ENCODE measurements at places on chromosomes 3 and 15. TPM values are rescaled to one million over a fixed set of nuclear protein-coding genes. Genes with fewer than 3 reads are reported as not detected.
A peak's percentile ranks its signal among the peaks of the same experiment; 100 is the strongest.

GRCh38 chr15:39455471-39455991 is 125.3 kb upstream of the THBS1 start:
- no peak for DNase-seq

GRCh38 chr3:126026277-126026751 is 57.3 kb downstream of the ROPN1B start:
- no peak for DNase-seq

DNA sequence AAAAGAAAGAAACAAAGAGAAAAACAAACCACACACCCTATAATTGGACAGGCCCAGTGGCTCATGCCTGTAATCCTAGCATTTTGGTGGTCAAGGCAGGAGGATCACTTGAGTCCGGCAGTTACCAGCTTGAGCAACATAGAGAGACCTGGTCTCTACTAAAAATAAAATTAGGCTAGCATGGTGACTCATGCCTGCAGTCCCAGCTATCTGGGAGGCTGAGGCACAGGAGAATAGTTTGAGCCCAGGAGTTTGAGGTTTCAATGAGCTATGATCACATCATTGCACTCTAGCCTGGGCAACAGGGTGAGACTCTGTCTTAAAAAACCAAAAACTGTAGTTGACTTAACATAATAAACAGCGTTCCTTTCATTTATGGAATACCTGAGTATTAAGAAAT is 72.3 kb upstream of the ST3GAL6 start:
- no peak for DNase-seq

DNA sequence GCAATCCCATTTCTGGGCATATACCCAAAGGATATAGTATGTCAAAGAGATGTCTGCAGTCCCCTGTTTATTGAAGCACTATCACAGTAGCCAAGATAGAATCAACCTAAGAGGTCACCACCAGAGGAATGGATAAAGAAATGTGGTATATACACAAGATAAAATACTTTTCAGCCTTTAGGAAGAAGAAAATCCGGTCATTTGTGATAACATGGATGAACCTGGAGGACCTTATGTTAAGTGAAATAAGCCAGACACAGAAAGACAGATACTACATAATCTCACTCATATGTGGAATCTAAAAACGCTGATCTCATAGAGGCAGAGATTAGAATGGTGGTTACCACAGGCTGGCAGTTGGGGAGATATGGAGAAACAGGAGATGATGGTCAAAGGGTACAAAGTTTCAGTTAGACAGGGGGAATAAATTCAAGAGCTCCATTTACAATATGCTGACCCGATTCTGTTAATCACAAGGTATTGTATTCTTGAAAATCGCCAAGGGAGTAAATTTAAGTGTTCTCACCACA is 195.8 kb downstream of the MTHFS start:
- DNase-seq, result no peak

DNA sequence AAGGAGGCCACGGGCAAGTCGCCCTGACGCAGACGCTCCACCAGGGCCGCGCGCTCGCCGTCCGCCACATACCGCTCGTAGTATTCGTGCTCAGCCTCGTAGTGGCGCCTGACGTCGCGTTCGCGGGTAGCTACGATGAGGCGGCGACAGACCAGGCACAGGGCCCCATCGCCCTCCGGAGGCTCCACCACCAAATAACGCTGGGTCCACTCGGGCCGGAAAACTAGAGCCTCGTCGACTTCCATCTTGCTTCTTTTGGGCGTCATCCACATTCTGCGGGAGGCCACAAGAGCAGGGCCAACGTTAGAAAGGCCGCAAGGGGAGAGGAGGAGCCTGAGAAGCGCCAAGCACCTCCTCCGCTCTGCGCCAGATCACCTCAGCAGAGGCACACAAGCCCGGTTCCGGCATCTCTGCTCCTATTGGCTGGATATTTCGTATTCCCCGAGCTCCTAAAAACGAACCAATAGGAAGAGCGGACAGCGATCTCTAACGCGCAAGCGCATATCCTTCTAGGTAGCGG is at the start of gene EPM2AIP1:
TSS of gene EPM2AIP1 (minus strand) at position 326 of the 520 bp plus-strand sequence. CDS start at position 272, 54 bp downstream.
- peak; percentile 97 for DNase-seq

DNA sequence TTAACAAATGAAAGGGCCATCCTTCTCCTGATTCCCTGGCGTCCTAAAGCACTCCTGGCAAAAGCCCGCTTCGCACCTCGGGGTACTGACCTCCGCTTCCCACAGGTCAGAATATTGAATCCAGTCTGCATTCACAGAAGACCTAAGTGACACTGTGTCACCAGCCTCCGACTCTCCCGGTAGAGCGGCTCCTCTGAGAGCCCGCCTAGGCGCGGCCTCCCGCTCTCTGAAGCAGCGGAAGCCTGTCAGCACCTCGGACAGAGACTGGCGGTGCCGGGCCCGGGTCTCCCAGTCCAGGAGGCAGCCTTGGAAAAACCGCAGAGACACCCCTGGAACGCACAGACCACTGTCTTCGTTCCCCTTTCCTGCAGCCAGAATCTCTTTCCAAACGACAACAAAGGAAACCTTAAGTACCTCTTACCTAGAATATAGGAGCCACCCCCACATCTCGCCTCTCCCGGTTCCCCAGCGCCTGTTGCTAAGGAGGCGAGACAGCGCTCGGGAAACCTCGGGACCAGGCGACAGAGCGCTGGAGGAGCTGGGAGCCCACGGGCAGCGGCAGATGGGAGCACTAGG is 1.2 kb downstream of the GABRB3 start:
- peak; percentile 61 for DNase-seq

GRCh38 chr15:39744334-39745103 is 38.1 kb downstream of the FSIP1 start:
- DNase-seq, result no peak

DNA sequence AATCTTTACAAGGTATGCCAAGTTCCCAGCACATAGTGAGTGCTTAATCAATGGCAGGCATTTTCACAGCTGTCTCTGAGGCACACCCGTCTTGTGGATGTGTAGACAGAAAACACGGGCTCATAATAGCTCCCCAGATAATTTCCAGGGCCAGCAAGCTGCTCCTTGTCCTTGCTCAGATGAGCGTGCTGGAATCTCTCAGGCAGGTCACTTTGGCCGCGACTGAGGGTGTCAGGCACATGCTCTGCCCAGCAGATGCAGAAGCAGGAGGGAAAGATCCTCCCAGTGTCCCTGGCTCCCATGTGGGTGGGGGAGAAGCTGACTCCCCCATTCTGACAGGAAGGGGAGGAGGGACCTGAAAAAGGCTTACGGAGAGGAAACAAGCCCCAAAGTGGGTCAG is 35.6 kb upstream of the SLC6A1 start:
- DNase-seq, result no peak

- no peak for DNase-seq
Measured at GRCh38 chr3:167631471-167631870, 22.3 kb downstream of the WDR49 start.

The CCDC14 gene
- total RNA-seq, result 10.4 TPM

The PIERCE2 gene
- total RNA-seq, result 0.51 TPM

The DLL4 gene
- total RNA-seq, result 4.5 TPM
